ENCODE measurements at places on chromosomes 11 and 22.

DNA sequence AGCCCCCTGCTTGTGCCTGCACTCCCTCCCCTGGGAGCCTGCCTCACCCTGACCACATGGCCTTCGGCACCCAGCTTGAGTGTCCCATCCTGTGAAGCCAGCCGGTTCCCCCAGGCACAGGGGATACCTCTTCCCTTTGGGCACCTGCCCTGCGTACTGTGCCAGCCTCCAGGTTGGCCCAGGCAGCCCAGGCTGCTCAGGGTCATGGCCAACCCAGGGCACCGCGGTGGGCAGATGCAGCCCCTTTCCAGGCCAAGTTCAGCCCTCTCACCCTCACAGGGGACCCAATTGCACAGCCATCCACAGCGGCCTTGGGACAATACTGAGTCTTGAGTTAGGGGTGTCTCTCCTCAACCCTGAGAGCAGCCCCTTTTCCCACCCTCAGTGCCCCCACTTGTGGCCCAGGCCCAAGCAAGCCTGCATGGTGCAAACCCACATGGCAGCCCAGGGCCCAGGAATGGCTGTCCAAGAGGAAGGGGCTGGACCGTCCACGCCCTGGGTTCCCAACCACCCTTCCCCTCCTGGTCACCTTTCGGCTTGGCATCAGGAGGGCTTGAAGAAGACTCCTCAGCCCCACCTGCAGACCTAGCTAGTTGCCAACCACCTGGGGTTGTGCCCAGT is 87.7 kb downstream of the CDKN1C start:
- DNase-seq: no peak

DNA sequence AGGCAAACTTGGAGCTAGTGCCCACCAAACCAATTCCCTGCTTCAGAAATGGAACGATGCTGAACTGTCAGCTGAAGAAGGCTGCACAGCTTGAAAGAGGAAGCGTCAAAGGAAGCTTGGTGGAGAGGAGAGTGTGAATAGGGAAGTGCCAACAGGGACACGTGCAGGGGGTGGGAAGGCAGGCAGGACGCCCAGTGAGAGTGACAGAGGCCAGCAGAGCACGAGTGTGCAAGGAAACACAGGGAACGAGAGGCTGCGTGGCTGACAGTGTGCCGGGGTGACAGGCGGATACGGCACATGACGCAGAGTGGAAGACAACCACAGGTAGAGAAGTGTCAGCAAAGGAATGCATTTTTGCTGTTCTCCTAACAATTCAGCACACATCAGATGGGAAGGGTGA is 196.4 kb downstream of the LARGE1 start:
- DNase-seq: no peak

DNA sequence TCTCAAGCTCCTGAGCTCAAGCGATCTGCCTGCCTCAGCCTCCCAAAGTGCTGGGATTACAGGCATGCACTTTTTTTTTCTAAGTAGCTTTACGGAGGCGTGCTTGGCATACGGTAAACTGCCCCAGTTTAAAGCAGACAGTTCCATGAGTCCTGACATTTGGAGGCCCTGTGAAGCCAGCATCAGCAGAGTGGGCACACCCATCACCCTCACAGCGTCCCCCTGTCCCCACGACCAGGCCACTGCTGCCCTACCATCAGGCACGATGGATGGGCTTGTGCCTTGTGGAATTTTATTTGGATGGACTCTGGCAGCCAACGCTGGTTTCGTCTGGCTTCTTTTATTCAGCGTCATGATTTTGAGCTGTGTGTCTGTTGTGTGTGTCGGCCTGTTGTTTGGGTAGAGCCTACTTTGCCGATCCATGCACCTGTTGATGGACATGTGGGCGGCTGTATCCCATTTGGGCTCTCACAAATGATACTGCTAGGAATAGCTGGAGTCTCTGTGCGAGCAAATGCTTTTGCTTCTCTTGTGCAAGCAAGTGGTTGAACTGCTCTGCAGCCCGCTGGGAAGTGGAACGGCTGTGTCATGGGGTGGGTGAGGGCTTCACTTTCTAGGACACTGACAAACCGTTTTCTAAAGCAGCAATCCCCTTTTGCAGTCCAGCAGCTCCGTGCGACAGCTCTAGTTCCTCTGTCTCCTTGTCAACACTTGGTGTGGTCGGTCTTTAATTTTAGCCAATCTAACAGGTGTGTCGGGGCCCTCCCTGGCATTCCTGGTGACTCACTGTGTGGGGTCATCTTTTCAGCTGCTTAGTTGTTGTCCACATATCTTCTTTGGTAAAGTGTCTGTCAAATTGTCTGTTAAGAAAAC is 23.8 kb downstream of the KCNQ1 start:
- DNase-seq: no peak

GRCh38 chr11:108302121-108302785 is 79.4 kb downstream of the ATM start:
- no peak for DNase-seq

DNA sequence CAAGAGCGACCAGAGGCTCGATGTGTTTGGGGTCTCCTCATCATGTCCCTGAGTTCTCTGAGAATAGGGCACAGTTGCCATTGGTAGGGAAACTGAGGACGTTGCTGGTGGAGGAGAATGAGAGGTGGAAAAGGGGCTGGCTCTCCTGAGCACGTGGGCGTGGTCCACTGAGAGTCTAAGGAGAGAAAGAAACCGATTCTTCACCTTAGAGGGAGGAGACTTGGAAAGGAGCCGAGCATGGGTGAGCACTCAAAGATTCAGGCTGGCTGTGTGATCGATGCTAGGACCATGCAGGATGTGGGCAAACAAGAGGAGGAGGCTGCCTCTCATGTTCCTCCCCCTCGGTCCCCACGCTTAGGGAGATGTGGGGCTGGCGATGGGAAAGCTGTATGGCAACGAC is 19.8 kb upstream of the TLCD5 start:
- DNase-seq: no peak

- no peak for DNase-seq
These were observed 43.9 kb upstream of the PRODH start for GRCh38 chr22:18979957-18980356.

GRCh38 chr11:59544869-59545178 is 33.5 kb downstream of the OR4D9 start:
- DNase-seq: no peak

- no peak for DNase-seq
These were observed 39.0 kb downstream of the ADAMTS8 start for GRCh38 chr11:130389335-130389935.

- DNase-seq: no peak
These were observed 868.0 kb downstream of the NTM start for GRCh38 chr11:132238331-132238866.

DNA sequence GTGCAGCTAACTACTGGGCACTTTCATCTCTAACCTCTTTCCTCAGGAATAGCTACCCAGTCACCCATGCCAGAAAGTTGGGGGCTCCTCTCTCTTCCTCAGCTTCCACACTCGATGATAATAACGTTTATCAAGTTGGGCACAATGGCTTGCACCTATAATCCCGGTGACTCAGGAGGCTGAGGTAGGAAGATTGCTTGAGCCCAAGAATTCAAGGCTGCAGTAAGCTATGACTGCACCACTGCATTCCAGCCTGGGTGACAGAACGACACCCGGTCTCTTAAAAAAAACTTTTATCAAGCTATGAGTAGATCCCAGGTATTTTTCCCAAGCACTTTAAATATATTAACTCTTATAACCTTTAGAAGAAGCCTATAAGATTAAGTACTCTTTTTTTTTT is 2.0 kb downstream of the SF3A1 start:
- no peak for DNase-seq

GRCh38 chr11:81224396-81224795 is 1509.3 kb downstream of the FAM181B start:
- DNase-seq: no peak

GRCh38 chr11:117256573-117256972 is 24.1 kb downstream of the RNF214 start:
- DNase-seq: no peak

GRCh38 chr11:129828301-129828836 is 12.7 kb downstream of the TMEM45B start:
- DNase-seq: no peak

DNA sequence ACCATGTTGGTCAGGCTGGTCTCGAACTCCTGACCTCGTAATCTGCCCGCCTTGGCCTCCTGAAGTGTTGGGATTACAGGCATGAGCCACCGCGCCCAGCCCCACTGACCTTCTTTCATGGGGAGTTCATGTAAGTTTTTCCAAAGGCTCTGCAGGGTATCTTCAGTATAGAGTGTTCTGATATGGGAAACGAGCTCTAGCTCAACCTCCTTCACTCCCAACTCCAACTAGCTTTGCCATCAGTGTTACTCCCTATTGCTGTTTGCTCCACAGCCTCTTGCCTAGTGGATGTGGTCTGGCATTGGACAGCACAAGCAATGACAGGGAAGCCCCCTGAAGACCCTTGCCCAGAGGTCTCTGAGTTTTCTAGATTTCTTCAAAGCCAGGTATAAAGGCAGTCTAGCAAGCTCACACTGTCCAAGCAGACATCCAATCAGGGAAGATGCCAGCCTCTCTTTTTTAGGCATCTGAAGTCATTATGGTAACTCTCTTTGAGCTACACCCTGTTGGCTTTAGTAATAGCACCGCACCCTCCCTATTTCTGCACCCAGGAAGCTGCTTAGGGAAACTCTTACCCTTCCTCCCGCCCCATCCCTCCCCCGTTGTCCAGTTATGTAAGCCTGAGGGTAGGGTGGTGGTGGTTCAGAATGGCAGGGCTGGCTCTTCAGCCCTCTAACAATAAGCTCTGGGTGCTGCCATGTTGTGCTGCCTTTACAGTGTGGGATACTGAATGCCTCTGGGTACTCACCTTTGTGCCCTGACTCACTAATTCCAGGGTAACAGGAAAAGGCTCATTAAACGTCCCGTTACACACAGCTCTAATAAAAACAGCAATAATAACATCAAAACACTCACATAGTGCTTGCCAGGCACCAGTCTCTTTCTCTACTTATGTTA is 41.4 kb upstream of the CLDN5 start:
- DNase-seq: no peak

DNA sequence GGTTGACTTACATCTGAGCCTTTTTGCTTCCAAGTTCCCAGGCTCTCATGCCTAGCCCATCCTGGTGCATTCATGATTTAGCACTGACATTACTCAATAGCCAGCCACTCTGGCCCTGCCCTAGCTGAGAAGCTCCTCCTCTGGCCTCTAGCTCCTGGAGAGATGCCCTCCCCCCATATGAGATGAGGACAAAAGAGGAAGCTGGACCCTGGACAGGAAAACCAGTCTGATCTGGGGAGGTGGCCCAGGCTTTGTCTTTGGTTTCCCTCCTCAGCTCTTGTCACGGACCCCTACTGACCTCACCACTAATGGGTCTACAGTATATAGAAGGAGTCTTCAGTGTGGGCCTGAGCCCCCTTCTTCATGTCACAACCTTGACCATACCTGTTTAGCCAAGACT is 3.0 kb downstream of the RHOG start:
- no peak for DNase-seq

- peak; percentile 67 for DNase-seq
These were observed 521 bp downstream of the SRSF8 start for GRCh38 chr11:95067039-95067840.

DNA sequence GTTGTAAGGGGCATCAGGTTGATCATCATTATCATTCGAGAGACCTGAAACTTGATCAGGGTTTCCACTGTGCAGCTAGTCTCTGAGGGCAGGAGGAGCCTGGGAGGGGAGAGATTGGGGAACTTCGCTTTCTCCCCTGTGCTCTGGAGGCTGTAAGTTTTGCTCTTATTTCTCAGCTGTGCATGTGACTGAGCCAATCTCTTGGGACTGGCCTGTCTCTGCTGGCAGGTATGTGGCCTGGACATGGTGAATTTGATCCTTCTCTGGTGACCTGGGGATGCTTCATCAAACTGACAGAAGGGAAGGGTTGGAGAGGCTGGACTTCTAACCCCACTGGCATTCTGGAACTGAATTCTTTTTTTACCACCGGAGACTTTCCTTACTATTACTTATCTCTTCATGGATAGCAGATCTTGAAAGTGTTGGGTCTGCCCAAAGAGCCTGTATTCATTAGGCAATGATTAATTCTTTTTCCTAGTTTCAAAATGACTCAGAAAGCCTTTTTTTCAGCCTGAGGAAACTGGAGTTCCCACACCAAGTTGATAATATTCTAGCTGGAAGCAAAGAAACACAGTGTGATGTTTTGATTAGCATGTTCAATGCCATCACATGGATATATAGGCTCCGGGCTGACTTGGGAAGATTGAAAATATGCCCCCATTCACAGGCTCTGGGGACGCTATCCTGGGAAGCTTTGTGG is 36.5 kb downstream of the TSPAN18 start:
- DNase-seq: no peak

DNA sequence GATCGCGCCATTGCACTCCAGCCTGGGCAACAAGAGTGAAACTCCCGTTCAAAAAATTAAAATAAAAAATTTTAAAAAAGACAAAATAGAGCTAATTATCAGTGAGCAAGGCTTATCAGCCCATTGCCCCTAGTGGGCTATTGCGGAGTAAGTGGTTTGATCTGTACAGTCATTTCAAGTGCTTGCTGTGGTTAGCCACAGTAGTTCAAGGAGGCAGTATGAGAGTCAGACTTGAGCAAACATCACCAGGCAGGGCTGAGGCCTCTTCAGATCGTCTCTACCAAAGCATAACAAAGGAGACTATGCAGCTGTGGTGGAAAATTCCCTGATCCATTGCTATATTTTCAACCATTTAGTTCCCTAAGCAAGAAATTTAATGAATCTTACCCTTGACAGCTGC is 4.3 kb upstream of the SBF2 start:
- no peak for DNase-seq

GRCh38 chr11:26896719-26897118 is 97.2 kb upstream of the FIBIN start:
- DNase-seq: no peak

GRCh38 chr22:35426801-35427140 is 26.8 kb downstream of the MCM5 start:
- no peak for DNase-seq

GRCh38 chr11:24046731-24047130 is 450.1 kb upstream of the LUZP2 start:
- no peak for DNase-seq

DNA sequence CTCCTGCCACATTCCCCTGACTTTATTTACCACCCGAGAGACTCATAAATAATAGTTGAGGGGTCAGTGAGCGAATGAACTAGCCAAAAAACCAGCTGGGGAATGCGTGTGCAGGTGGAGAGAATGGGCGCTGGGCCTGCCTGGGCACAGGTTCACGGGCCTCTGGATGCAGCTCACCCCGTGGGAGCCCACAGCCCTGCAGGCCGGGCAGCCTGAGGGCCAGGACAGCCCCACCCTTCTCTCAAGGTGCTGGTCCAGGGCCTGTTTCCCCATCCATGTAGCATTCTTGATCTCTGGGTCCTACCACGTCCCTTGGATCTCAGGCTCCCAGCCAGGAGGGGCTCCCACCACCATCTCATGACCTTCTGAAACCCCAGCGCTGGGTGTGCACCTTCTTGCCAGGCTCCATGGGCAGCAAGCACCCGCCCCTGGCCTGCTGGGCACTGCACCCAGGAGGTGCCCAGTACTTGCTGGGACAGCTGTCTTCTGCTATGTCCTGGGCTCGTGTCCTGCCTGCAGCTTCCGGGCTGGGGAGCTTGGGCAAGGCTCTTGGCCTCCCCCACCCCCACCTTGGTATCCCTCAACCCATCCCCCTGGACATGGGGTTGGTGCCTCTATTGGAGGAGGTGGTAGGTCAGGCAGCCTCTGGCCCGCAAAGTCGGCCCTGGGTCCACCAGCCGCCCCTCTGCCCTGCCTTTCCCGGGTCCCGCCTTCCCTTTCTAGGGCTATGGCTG is 43.1 kb upstream of the CCDC188 start:
- DNase-seq: no peak

- DNase-seq: peak; percentile 29
These were observed 117.2 kb upstream of the IGLL5 start for GRCh38 chr22:22770280-22770871.

- peak; percentile 18 for DNase-seq
These were observed 96.5 kb upstream of the FGF3 start for GRCh38 chr11:69915501-69916250.

- no peak for DNase-seq
These were observed 59.2 kb upstream of the B3GAT1 start for GRCh38 chr11:134471087-134471715.

Data from activated CD4-positive, alpha-beta T cell treated with anti-CD3 and anti-CD28 coated beads, Interleukin-2, amount 50 U/mL, for 4 hours (primary cell).